ENCODE measurements at places on chromosomes 1 and 21.

- DNase-seq = no peak
Measured at GRCh38 chr1:98098473-98098872, 177.6 kb upstream of the DPYD start.

DNA sequence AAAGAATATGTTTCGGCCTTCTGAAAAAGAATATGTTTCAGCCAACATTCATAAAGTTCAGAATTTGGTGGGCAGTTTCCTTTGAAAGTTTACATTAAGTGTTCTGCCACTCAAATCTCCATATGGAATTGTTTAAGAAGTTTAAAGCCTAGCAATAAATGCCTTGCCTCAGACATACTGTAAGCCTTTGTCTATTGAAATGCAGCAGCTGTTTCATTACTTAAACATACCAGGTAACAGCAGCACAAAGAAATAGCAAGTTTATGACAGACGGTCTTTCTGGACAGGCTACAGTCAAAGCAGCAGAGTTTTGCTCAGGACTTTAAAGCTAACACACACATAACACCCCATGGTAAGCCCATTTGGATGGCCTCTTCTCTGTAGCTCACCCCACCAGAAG, 38.5 kb upstream of the C1orf105 start:
- DNase-seq = no peak

GRCh38 chr1:19345391-19345790, 33.3 kb downstream of the SLC66A1 start:
- DNase-seq = no peak

- DNase-seq = no peak
Measured at GRCh38 chr1:19151537-19151936, 58.5 kb downstream of the UBR4 start.

DNA sequence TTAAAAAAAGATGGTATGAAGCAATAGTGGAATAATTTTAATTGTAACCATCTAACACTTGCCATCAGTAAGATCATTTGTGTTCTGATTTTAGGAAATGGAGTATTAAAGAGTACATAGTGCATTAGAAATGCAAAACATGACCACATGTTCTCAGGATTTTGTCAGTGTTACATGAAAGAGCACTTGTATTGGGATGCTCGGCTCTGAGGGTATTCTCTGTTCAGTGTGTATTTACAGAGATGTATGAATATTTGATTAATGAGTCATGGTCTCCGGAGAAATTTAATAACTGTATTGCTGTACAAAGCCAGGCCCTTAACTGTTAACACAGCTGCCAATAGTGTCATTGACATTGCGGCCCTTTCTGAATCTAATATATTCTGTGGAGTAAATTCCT, 91.7 kb downstream of the ATG4C start:
- no peak for DNase-seq

- DNase-seq = no peak
Measured at GRCh38 chr21:42120903-42121535, 49.9 kb downstream of the UMODL1 start.
